ENCODE measurements at places on chromosomes 12 and 14.

DNA sequence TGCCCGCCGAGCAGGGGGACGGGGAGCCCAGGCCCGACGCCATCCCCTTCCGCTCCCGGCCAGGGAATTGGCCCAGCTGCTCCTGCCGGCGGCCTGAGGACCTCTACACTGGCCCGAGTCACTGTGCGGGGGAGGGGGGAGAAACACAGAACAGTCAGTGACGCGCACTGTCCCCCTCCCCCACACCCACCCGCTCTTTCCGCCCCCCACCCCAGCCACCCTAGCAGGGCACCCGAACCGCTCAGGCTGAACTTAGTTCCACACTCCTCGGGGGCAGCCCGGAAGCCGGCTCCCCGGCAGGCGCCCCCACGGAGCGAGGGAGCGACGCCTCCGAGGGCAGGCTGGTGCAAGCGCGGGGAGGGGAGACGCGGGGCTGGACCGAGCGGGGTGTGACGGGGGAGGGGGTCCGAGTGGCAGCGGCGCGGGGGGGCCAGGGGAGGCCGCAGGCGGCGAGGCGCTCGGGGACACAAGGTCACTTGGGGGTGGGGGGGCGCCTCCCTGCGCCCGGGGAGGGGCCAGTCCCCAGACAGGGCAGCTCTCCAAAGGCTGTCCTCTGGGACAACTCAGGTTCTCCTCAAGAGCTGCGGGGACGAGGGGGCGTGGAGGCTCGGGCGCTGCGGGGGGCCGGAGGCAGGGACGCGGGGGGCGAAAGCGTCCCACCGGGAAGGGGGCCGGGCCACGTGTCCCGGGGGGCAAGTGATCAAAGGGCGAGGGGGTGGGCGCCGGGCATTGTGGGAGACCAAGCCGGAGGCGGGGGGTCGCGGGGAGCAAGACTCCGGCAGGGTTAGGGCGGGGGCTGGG lies 648 bp downstream of the CHD4 start:
- no peak for DNase-seq

DNA sequence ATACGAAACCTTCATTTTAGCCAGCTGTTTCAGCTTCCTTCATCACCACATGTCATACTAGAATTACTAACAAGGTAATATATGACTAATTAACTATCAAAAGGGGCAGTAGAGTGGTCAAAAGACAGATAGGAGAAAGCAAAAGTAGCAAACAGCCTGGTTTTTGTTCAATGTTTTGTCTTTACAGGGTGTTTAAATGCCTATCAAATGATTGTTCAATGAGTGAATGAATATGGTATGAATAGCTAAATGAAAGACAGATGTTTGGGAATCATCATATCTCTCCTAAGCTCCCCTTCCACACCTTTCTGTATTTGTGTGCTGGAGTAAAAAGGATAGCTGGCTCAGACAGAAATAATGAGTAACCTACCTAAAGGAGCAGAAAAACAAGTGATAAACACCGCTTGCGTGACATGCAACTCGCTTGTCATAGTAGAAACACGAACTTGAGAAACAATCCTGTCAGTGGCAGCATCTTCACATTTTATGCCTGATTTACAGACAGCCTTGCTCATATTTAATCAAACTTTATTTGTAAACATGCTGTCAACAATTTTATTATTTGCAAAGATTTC lies 34.2 kb downstream of the ABCC9 start:
- DNase-seq, result no peak

- no peak for DNase-seq
These were observed 44.8 kb upstream of the TBX5 start for GRCh38 chr12:114450515-114451300.

- peak; percentile 85 for DNase-seq
These were observed 66.4 kb upstream of the MAP1LC3B2 start for GRCh38 chr12:116492703-116493324.

DNA sequence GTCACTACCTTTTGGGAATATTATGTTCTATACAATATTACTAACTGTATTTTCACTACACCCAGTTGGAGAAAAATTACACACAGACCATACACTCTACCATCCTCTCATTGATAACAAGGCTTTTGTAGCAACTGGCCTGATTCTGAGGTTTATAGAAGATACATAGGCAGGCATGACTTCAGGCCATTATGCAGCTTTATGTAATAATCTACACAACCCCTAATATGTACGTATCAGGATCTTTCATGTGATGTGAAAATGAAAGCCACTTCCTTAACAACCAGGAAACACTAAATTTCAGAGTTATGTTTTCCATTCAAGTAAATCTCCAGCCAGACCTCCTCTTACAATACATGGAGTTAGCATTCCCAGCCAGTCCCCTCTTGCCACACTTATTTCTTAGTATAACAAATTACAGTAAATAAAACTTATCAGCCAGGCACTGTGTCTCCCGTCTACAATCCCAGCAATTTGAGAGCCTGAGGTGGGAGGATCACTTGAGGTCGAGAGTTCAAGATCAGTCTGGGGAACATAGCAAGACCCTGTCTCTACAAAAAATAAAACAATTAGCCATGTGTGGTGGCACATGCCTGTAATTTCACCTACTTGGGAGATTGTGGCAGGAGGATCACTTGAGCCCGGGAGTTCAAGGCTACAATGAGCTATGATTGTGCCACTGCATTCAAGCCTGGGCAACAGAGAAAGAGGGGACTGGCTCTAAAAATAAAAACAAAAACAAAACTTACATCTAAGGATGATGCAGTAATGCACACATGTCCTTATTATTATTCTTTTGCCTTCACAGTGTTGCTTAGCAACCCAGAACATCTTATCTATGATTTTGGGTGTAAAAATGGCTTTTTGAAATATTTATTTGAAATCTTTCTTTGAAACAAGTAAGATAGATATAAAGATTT lies 10.4 kb upstream of the OSBPL8 start:
- no peak for DNase-seq

- no peak for DNase-seq
These were observed 2.3 kb downstream of the KIF26A start for GRCh38 chr14:104140463-104141331.

- no peak for DNase-seq
These were observed 611.9 kb upstream of the TBX3 start for GRCh38 chr12:115295886-115296285.

GRCh38 chr12:15444523-15444922 lies 122.2 kb downstream of the PTPRO start:
- no peak for DNase-seq

DNA sequence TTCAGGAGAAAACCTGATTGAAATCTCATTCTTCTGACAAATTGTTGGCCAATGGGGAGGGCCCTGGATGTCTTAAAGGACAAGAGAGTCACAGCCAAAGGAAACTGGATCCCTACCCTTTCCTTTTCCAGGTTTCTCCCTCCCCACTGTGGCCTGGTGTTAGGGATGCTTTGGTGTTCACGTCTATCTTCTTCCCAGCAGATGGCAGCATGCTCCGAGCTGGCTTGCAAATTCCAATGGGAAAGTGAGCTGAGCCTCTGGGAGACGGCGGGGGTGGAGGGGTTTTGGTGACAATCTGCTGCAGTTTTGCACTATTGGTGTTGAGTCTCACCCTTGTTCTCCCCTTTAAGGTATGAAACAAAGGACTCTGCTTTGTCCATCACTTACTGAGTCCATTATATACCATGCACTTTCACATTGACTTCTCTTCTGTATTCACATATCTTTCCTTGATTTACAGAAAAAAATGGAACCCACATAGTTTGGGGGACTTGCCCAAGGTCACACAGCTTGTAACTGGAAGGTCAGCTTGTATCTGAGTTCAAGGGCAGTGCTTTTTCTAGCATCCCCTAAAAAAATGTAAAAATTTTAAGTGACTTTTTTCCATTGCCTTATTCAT lies 39.3 kb downstream of the CCDC177 start:
- peak; percentile 51 for DNase-seq

GRCh38 chr12:20089077-20089476 lies 279.3 kb upstream of the PDE3A start:
- no peak for DNase-seq

DNA sequence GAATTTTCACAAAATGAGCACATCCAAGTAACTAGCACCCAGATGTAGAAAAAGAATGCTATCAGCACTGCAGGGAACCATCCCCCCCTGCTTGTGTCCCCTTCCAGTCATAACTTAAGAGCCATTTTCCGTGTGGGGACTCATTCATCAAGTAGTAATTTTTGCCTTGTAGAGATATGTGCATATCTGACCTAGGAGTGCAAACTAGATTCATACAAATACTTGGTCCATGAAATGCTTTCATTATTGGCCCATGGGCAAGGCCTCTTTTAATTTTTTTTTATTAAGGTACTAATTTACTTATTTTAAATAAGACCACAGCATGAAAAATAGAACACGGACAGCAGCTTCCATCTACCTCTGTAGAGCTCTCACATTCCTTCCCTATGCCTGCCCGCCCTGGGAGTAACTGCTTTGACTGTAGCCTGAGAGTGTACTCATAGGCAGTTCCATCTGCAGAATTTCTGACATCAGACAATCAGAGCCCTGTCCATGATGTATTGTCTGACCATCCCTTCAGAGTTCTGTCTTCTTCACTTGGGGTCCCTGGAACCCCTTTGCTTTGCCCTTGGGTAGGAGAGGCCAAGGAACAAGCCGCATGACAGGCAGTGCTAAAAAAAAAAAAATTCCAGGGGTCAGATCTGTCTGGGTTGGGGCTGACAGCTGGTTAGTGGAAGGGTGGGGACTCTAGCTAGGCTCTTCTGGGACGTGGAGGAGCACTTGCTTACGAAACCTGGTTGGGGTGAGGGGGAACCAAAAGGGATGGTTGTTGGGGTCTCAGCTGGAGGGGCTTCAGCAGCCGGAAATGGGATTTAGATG lies 131.7 kb downstream of the C12orf75 start:
- no peak for DNase-seq

- DNase-seq, result no peak
These were observed 89.0 kb upstream of the TRAF3 start for GRCh38 chr14:102688290-102688689.
